AG04450 (cell line): ENCODE measurements at places on chromosomes 6 and 20.

DNA sequence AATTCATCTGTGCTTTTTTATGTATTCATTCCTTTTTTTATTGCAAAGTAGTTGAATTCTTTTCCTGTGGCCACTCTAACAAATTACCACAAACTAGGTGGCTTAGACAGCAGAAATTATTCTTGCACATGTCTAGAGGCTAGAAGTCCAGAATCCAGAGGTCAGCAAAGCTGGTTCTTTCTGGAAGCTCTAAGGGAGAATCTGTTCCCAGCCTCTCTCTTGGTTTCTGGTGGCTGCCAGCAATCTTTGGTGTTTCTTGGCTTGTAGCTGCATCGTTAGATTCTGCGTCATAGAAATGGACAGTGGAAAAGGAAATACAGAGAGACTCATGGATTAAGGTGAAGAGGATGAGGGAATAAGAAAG lies 39.3 kb downstream of the GSTA2 start:
- peak; percentile 8 for DNase-seq

DNA sequence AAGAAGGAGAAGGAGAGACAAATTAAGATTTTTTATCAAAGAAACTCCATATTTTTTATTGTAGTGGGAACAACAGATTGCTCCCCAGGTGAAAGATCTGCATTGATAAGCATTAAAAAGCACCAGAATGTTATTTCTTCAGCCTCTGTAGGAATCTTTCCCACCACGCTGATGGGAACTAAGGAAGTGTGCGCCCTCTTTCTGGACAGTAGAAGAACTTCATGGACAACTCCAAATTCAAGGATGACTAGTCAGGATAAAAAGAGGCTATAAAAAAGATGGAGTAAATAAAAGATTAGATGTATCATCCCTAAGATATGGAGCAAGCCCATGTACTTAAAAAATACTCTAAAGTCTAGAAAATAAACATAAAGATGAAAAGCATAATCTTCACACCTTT lies 45.8 kb upstream of the PAK5 start:
- DNase-seq: no peak

- DNase-seq: no peak
These were observed 35.5 kb upstream of the SYNJ2 start for GRCh38 chr6:157946053-157946617.

DNA sequence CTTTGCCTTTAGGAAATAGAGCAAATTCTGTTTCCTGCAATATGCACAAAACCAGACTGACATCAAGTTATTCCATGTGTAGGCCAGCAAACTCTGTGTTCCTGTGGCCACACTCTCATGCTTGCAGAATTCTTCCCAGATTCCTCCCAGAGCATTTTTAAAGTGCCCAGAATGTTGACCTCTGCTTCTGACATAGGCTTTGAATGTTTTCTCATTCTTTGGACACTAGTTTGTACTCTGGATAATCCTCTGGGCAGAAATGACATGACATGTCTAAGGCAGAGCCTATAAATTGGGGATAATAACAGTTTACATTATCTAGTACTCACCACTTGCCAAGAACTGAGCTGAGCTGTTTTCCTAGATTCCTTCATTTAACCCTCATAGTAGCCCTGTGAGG lies 9.2 kb upstream of the EFHC1 start:
- no peak for DNase-seq

GRCh38 chr20:25541676-25542075 lies 43.7 kb downstream of the NINL start:
- DNase-seq: no peak

GRCh38 chr6:92538275-92538674 lies 881.1 kb downstream of the EPHA7 start:
- no peak for DNase-seq

GRCh38 chr6:121274666-121275295 lies 59.5 kb downstream of the TBC1D32 start:
- DNase-seq: no peak

GRCh38 chr6:17919496-17919895 lies 67.9 kb downstream of the KIF13A start:
- DNase-seq: no peak

DNA sequence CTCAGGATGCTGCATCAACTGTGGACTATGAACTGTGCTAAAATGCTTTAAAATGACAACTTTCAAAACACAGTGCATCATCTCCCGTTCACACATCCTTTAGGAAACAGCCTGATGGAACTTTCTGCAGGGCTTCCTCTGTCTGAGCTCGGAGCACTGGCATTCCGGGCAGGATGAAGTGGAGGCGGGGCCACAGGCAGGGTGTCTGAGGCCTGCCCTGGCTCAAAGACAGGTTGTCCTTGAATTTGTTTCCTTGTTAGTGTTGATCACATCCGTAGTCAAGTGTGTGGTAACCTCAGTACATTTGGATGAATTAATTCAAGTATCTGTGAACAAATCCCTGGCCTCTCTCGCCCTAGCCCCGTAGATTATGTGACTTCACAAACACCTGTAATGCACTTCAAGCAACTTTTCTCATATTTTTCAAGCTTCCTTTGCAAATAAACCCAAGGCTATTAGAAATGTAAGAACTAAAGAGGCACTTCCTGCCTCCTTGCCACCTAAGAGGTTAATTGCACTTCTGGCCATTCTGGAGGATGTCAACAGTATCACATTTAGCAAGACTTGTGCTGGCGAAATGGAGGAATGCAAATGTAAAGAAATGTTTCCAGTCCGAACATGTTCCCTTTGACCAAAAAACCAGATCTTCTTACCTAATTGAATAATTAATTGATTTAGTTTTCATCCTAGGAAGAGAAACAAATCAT lies 3.1 kb downstream of the CD93 start:
- no peak for DNase-seq

- DNase-seq: no peak
These were observed 232.2 kb upstream of the FLRT3 start for GRCh38 chr20:14569641-14570040.

DNA sequence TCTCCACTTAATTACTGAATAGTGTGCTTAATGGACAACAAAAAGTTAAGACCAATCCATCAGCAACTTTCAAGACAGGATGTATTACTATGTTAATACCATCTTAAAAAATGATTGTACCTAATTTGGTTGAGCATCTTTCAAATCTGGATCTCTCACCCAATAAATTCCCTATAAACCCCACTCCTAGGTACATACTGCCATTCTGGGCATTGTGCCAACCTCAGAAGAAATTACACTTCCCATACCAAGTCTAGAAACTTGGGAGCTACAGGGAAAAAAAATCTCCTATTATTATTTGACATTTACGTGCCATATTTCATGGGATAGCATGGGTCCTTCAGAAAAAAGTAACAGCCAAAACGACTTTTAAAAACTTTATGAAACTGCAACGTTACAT lies 5.1 kb downstream of the SYNCRIP start:
- DNase-seq: no peak

DNA sequence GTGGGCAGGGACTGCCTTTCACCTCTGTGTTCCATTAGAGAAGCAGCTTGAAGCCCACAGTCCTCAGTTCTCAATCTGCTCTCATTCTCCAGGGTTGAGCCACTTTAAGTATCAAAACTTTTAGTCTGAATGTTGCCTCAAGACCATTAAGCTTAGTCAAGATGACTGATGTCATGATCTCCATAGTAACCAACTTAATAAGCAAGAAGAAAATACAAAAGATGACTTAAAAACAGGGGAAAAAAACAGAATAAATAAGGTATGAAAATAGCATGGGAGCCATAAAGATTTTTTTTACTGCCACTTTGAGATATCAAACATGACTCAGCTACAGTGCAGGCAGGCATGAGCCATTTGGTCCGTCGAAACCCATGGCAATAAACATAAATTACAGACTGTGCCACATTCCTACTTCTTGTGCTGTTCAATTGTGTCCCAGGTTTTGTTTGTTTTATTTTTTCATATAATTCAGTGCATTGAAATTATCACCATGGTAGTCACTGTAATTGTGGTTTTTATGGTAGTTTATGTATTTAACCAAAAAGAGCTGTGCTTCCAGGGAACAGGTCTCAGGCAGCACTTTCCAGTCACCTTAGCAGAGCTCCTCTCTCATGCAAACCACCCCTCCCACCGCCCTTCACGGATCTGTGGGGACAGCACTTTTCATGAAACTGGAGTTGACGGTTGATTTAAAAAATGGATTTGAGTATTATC lies 156.5 kb upstream of the INSM1 start:
- DNase-seq: no peak

- no peak for DNase-seq
These were observed 265.3 kb upstream of the TCF21 start for GRCh38 chr6:133623621-133624020.

DNA sequence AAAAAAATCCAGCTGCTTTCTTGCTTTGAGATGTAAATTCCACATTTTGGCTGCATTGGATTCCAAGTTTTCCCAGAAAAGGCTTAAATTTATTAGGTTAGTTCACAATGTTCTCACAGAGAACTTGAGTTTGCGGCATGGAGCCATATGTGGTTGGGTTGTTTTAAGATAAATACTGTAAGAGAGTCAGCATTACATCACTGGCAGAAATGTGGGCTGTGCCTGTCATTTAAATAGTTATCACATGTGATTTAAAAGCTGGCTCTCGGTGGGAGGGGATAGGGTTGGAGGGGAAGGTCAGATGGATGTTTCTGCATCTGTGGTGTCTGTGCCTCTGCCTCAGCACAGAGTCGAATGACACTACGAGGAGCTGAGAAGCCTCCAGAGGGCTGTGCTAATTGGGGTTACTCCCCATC lies 73.8 kb upstream of the SCP2D1 start:
- peak; percentile 59 for DNase-seq

- DNase-seq: no peak
These were observed 179.7 kb upstream of the SHLD1 start for GRCh38 chr20:5570452-5570851.

- DNase-seq: no peak
These were observed 56.9 kb downstream of the BCAS1 start for GRCh38 chr20:54013471-54013870.

- DNase-seq: no peak
These were observed 36.6 kb upstream of the NOX3 start for GRCh38 chr6:155492061-155492735.

GRCh38 chr6:4581468-4582385 lies 194.5 kb upstream of the CDYL start:
- DNase-seq: peak; percentile 87

GRCh38 chr6:159193923-159194322 lies 24.7 kb downstream of the FNDC1 start:
- DNase-seq: no peak

DNA sequence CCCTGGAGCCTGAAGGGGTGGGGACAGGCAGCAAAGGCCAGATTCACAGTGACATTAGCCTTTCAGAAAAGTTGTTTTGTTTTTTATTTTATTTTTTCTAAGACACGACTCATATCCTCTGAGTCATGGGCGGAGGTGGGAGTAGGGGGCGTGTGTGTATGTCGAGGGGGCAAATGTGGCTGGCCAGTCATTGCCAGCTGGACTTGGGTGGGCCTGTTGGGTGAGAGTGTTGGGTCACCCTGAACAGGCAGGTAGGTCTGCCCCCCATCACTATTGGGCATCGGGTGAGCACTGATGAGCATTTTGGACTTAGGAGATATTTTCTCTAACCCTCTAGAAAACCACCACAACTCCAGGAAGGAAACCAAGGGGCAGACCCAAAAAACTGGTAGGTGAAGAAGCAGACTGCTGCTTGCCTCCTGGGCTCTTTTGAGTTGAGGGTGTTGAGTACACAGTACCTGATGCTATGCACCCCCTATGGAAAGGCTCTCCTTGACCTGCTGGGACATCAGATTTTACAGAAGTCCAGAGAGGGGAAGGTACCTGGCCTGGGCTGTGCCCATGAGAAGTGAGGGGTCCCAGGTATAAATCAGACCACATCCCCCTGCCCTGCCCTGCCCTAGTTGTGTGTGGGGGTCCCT lies 5.6 kb downstream of the SMIM29 start:
- DNase-seq: no peak

DNA sequence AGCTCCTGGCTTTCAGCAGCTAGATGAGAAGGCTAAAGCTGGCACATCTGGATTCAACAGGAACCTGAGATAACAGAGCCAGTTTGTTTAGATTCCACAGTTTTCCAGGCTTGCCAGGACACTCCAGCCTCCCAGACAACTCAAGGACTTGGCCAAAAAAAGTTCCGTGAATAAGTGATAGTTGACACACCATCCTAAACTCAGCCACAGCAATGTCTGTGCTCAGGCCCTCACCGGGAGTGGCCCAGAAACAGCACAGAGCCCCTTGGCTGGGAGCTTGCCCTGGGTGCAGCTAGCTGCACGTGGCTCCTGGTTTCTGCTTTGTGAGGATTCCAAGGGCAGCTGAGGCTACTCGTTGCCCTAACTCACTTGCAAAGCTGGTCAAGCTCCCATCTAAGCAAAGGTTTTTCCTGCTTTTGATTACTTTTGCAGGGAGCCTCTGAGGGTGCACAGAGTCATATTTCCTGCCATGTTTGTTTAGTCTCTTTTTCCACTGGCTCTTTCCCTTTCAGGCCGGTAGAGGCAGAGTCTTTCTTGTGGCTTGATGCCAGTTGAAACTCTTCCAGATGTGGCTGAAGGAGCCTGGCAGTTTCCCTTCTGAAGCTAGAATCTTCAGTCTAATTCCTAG lies 118.3 kb upstream of the ECI2 start:
- DNase-seq: peak; percentile 63
